Stimulated activated CD8-positive, alpha-beta memory T cell treated with anti-CD3 and anti-CD28 coated beads, Interleukin-15, amount 100 ng/mL, for 48 hours (primary cell): ENCODE measurements at places on chromosomes 13 and 19.

DNA sequence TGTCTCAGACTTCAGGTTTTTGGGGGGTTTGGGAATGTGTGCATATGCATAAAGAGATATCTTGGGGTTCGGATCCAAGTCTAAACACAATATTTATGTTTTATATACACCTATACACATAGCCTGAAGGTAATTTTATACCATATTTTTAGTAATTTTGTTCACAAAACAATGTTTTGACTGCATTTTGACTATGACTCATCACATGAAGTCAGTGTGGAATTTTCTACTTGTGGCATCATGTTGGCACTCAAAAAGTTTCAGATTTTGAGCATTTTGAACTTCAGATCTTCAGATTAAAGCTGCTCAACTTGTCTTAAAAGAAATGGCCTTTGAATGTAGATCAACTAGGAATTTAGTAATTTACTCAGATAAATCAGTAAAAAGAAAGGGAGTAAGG is 712.9 kb upstream of the GPC6 start:
- no peak for DNase-seq

DNA sequence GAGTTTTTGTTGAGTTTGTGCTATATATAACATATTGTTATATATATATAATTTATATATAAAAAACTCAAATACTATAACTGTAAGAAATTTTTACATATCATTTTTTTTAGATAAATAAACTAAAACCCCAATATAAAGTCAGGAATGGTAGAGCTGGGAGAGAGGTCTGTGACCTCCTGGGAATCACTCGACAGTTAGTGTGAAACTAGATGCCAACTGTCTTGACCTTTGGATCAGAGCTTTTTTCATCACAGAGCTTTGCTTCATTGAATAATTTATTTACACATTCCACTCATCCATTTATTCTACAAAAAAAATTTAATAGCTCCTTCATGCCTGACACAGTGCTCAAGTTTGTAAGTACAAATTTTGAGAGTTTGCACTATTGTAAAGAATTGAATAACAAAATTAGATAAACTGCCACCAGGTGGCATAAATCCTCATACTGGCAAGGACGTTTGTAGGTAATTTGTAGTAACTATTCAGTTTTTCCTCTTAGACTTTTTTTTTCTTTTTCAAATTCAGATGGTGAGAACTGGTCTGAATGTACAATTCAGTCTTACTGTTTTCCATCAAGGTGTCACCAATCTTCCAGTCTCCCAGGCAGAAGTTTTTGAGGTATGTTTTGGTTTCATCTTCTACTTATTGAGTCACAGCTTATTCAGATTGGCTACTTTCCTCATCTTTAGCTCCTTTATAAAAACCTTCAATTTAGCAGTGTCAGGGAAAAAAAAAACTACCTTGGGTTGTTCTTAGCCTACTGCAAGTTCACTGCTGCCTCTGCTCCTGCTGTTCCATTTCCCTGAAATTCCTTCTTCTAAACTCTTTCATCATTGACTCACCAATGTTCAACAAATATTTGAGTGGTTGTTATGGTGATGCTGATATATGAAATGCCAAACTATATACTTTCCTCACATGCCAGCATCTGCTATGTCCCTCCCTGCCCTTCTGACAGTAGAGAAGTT is 28.7 kb downstream of the LACC1 start:
- DNase-seq: no peak

GRCh38 chr19:7930765-7931164 is 4.8 kb upstream of the CTXN1 start:
- DNase-seq: no peak

DNA sequence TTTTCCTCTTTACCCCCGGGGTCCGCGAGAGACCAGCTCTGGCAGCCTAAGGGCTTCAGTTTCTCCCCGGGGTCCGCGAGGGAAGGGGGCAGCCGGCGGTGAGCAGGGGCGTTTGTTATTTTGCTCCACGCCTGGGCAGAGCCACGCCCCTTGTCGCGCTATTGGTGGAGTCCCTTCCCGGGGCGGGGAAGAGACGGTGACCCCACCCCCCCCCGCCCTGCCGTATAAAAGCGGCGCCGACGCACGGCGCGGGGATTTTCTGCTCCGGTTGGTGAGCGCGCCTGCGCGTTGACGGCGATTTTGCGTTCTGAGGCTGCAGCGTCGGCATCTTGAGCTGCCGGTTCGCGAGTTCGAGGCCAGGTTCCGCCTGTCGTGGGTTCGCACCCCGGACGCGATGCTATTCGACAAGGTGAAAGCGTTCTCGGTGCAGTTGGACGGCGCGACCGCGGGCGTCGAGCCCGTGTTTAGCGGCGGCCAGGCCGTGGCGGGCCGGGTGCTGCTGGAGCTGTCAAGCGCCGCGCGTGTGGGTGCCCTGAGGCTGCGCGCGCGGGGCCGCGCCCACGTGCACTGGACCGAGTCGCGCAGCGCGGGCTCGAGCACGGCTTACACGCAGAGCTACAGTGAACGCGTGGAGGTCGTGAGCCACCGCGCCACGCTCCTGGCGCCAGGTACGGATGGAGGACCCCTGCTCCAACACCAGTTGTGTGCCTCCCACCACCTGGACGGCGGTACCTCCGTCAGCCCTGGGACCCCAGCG is at the start of gene ARRDC2:
ARRDC2 (plus strand) TSS at position 254 of the 757 bp plus-strand sequence; CDS start at position 395, 141 bp downstream.
- DNase-seq: peak; percentile 79

GRCh38 chr13:98986226-98986846 is 8.5 kb upstream of the DOCK9 start:
- DNase-seq: no peak

- no peak for DNase-seq
Measured at GRCh38 chr19:5230730-5231555, 109.7 kb downstream of the PTPRS start.

GRCh38 chr19:7655581-7655980 is 13.3 kb upstream of the RETN start:
- DNase-seq: no peak

DNA sequence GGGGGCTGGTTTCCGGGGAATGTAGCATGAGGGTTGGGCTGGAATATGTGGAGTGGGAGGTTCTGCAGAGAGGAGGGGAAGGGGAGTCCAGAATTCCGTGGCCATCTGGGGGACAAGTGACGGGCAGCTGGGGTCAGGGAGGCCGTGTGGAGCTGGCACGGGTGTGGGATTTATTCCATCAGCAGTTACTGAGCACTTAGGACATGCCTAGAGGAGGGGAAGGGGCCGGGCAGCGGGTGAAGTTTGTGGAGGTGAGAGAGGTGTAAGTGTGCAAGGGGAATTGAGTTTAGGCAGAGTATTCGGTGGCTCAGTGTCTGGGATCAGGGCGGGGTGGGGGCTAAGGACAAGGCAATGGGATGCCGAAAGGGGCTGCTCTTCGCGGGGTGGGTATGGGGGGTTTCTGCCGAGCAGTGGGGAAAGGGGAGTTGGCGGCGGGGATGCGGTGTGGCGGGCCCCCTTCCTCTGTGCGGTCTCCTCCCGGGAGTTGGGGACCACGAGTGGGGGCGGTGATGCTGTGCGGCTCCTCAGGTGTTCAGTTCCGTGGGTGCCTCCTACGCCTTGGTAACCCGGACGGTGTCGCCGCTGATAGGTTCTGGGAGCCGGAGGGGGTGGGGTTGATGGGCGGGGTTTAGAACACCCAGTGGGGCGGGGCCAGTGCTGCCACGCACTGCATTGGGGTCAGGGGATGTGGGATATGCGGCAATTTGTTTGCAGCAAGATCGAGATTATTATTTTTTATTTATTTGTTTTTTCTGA is 5.4 kb downstream of the CCDC61 start:
- DNase-seq: peak; percentile 50

- DNase-seq: no peak
Measured at GRCh38 chr13:72728290-72728605, 525 bp downstream of the BORA start.

GRCh38 chr13:97058391-97058790 is 64.1 kb upstream of the OXGR1 start:
- no peak for DNase-seq

DNA sequence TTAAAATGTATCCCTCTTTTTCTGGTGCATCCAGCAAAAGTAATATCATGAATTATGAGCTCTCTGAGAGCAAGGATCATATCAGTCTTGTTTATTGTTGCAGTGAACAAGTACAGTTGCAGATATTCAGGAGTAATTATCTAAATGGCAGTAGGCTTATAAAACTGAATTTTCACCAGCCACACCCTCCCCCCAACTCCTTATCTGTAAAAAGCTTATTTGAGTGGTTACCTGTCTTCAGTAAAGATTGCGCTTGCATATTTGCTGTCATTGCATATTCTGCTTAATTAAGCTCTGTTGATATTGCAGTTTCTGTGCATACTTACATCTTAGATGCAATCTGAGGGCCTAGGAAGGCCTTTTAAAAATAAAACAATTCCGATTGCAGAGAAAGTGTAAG is 87.3 kb downstream of the DNAJC15 start:
- DNase-seq: no peak
